ENCODE measurements at places on chromosomes 5 and 9.

GRCh38 chr5:170075696-170076095 lies 30.0 kb upstream of the FOXI1 start:
- DNase-seq, result no peak

- DNase-seq, result no peak
These were observed 101.3 kb upstream of the MAN2A1 start for GRCh38 chr5:109588281-109589035.

- no peak for DNase-seq
These were observed 80.3 kb downstream of the ANKRD33B start for GRCh38 chr5:10644192-10644591.

DNA sequence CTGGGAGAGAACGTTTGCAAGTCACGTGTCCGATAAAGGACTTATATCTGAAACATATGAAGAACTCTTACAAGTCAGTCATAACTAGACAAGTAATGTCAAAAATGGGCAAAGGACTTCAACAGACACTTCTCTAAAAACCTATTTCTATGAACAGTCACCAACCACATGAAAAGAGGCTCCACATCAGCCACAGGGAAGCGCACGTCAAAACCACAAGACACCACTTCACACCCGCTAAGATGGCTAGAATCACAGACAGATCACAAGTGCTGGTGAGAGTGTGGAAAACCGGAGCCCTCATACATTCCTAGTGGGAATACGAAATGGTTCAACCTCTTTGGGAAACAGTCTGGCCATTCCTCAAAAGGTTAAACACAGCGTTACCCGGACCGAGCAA lies 11.5 kb upstream of the CARD9 start:
- no peak for DNase-seq

GRCh38 chr9:92100237-92100911 lies 14.8 kb downstream of the SPTLC1 start:
- no peak for DNase-seq

- no peak for DNase-seq
These were observed 139.8 kb upstream of the SLC30A5 start for GRCh38 chr5:68953875-68954617.

DNA sequence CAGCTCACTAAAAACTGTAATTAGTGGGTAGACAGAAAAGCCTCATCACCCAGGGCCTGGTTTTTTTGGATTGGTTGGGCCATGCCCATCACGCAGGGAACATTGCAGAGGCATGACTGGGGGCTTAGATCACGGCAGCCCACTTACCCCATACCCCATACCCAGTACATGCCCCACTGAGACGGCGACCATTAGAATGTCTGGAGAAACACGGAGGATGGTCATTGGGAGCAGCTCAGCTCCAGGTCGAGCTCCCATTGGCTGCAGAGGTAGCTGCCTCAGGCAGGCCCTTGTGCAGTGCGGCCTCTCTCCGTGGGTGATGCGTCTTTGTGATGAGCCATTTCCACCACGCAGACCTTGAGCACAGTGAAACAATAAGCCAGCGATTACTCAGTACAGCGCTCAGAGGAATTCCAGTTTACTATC lies 204.0 kb downstream of the GADD45G start:
- no peak for DNase-seq

DNA sequence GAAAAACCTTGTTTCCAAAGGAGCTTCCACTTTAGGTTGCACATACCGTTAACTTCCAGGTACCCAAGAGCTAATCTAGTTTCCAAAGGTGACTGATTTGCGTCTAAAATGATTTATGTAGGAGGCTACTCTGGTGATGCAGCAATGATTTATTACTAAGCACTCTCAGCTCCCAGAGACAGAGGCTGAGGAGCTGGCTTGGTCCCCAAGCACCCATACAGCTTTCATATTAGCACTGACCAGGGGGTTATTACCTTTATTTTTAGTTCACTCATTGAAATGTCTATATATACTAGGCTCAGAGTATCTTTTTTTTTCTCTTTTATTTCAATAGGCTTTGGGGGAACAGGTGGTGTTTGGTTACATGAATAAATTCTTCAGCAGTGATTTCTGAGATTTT lies 91.2 kb upstream of the EQTN start:
- no peak for DNase-seq

DNA sequence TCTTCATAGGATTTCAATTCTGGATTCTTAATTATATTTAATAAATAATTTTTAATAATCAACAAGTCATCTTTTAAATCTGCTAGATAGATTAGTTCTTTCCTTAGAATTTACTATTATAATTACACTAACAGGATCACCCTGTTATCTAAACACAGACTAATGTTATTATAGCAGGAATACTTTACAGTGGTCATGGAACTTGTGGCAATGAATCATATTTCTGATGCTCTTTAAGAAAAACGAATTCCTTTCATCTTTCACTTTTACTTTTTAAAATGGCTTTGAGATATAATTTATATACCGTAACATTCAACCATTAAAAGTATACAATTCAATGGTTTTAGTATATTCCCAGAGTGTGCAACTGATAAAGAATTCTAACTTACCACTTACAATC lies 29.7 kb upstream of the CDK5RAP2 start:
- DNase-seq, result no peak

DNA sequence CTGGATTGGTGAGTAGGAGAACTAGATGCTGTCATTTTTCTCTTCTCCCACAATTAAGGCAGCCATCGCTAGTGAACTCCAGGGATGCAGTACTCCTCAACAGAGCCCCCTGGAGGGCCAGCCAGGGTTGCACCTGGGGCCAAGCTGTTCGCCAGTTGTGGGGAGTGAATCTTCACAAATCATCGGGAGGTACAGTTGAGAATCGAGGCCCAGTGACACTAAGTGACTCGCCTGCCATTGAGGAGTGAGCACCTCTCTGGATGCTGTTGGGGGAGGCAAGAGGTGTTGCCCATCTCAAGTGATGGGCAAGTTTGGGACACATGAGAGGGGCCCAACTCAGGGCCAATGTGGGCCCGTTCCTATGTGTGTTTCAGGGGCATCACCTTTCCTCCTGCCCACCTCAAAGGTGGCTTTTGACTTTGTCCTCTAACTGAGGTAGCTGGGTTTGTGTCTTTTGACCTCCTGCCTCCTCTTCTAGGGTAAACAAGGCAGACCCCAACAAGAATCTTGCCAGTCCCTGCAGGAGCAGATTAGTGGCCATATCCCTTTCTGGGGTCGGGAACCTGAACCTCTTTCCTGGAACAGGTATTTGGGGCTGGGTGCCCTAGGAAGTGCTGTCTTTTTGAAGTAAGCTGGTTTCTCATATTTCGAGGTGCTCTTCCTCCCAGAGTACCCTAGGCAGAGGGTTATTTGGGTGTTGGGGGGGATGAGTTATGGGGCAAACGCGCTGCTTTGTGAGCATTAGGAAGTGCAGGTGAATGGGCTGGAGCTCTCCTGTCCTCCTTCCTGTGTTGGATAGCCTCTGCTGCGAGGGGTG lies 181.2 kb downstream of the MACROH2A1 start:
- no peak for DNase-seq

DNA sequence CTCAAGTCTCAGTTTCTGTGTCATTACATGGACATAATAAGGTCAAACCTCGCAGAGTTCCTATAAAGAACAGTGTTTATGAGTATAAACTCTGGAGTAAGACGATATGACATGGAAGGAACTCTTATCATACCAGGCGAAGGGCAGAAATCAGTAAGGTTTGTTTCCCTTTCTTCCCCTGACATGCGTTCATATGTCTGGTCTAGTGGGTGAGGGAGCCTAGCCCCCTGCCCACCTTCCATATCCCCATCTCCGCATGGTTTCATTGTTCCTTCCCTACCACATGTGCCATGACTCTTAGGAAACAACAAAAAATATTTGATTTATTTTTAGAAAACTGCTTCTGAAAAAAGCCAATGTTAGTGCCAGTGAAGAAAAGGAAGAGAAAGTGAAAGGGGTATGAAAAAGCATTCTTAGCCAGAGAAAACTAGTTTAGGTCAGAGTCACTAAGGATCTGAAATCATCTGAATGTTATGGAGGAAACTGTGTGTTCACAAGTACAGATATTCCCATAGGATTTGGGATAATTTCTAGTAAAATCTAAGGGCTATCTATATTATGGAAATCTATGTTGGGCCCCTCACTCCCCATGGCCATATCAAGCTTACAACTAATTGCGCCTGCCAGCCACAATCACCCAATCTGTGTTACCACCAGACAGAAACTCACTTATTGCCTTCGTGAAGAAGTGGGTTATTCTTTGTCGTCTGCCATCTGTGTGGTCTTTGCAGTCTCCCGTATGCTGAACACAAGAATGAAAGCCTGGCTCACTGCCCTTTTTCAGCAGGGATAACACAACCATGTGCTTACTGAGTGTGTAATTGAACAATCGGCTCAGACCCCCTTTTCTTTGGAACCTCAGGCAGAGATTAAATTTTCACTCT lies 19.9 kb upstream of the HMHB1 start:
- DNase-seq, result no peak

- no peak for DNase-seq
These were observed 25.7 kb downstream of the ZSWIM6 start for GRCh38 chr5:61357745-61358144.

- DNase-seq, result no peak
These were observed 44.6 kb upstream of the SEMA4D start for GRCh38 chr9:89542401-89543021.

GRCh38 chr9:14650596-14650995 lies 42.6 kb downstream of the ZDHHC21 start:
- DNase-seq, result no peak

DNA sequence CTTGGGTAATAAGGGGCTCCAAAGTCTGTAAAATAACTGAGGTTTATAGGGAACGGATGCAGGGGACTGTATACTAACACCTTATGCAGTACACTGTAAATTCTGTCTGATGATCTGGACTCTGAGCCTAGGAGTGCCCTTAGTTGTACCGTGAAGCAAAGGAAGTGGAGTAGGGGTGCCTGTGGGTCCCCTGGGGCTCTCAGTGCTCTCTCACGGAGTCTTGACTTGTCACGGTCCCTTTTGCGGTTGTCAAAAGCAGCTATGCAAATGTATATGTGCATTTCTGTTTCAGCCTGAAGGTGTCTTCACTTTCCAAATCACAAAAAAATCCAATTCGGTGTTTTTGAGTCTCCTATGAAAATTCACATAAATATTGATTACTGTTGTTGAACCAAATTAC lies 17.8 kb downstream of the DMRT1 start:
- no peak for DNase-seq

DNA sequence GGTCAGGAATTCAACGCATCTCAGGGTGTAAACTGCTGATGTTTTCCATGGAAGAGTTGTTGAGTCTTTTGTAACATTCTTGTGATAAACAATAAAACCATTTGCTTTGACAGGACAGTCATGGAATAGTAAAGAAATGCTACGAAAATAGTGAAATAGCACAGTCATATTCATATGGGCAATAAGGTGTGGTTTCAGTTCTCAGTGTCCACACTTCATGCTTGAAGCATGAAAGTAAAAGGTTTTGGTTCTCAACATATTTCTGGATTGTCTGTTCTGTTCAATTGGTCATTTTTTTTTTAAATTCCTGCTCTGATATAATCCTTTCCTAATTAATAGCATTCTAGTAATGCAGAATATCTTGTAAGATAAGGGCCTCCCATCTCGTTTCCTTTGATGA lies 467.6 kb upstream of the ZNF608 start:
- DNase-seq, result no peak

DNA sequence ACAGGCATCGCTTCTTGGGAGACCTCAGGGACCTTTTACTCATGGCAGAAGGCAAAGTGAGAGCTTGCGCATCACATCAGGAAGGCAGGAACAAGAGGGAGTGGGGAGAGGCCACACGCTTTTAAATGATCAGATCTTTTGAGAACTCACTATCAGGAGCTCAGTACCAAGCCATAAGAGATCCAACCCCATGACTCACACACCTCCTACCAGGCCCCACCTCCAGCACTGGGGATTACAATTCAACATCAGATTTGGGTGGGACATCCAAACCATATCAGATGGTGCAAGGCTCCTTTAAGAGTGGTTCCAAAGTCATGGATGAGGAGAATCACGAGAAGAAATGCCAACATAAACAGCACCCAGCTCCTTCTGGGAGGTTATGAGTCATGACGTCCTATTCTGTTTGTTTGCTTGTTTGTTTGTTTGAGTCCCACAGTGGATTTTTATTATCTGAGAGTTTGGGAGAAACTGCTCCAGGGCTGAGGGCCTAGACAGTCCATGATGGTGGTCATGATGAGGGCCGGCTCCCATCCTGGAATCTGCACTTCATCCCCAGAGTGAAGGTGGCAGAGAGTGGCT lies 453.5 kb downstream of the GADD45G start:
- no peak for DNase-seq

GRCh38 chr9:114156657-114157421 lies 1.5 kb downstream of the COL27A1 start:
- peak; percentile 17 for DNase-seq

DNA sequence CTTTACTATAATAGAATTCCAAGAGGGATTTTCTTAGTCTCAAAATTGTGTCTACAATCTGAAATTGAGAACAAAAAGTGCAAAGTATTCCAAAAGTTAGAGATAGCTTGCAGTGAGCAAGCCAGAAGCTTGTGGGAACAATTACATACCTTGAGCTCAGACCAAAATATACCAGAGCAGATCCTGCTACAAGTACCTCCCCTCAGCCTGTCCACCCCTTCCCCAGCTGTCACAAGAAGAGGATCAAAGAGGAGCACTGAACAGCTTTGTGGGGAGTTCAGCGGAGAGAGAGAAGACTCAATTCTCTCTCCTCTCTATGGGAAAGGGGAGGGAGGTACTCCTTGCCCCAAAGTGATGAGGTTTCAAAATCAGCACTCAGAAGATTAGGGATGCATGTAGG lies 869.2 kb upstream of the DMAC1 start:
- DNase-seq, result no peak

GRCh38 chr5:86968301-86968753 lies 299.4 kb upstream of the RASA1 start:
- no peak for DNase-seq

DNA sequence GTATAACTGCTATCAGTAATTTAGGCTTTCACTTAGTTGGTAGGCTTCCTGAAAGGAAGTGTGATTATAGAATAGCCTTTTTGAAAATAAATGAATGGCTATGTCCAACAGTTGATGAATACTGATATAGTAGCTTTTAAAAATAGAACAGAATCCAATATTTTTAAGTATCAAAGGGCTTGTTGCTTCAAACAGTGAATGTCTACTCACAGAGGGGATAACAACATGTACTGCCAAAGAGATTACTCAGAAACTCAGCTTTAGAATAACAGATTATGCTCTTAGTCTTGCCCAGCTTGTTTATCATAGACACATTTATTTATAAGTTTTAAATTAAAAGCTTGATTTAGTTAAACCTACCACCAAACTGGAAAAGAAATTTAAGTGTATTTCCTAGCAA lies 132.6 kb downstream of the XRCC4 start:
- DNase-seq, result no peak

GRCh38 chr5:58107704-58108103 lies 352.2 kb downstream of the PLK2 start:
- no peak for DNase-seq

DNA sequence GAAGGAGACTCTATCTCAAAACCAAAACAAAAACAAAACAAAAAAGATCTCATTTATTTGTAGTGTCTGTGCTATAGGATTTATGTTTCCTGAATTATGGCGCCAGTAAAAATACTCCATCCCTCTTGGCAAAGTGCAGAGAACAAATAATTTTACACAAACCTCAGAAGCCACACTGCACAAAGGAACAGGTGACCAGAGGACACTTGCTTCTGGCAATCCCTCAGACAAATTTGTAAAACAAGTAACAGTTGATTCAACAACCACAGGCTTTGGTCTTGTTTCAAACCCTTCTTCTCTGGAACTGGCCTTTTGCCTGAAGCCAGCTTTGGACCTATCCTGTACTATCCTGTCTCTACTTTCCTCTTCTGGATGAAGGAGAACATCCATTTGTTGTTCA lies 502.1 kb downstream of the DMAC1 start:
- DNase-seq, result no peak

GRCh38 chr5:149452665-149453617 lies 73.8 kb upstream of the IL17B start:
- no peak for DNase-seq

- no peak for DNase-seq
These were observed 45.2 kb downstream of the CYSTM1 start for GRCh38 chr5:140220032-140220697.
